Cortex of kidney (tissue), 1 donor: ENCODE measurements at places on chromosomes 16 and 17.

DNA sequence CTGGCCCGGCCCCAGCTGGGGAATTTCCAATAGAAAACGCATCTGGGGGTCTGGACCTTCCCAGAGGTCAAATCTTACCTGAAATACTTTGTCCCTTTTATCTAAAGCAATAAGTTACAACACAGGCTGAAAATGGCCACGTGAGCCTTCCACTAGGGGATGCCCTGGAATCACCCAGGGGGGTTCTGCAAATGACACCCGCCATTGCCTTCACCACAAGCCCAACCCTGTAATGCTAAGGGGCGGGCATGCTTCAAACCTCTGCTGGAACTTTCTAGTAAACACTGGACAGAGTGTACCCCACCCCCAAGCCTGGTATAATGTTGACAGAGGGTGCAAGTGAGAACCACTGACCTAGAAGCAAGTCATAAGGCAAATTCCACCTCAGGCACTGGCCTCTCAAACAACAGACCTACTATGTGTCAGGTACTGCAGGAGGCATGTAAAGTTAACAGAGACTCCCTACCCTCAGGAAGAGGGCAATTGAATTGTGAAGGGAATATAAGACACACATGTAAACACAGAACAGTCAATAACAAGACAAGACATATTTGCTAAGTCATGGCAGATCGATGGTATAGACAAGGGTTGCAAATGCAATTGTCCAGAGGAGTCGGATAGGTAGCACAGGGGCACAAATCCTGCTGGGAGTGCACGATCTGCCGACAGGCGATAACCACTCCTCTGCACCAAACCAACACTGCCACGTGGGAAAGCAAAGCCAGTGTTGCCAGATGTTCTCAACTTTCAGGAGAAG, 59.0 kb downstream of the ARHGAP17 start:
- no peak for DNase-seq

- DNase-seq: no peak
Measured at GRCh38 chr17:76381633-76382350, 2.6 kb upstream of the SPHK1 start.

DNA sequence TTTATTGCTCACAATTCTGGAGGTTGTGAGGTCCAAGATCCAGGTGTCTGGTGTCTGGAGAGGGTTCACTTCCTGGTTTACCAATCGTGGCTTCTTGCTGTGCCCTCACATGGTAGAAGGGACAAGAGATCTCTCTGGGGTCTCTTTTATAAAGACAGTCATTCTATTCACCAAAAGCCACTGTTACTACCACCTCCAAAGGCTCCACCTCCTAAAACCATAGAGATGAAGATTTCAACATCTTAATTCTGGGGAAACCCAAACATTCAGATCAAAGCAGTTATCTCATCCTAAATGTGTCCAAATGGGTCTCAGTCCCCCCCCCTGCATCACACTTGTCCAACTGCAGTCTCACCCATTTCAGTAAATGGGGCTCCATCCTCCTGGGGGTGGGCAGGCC, 132.9 kb upstream of the XYLT1 start:
- no peak for DNase-seq

DNA sequence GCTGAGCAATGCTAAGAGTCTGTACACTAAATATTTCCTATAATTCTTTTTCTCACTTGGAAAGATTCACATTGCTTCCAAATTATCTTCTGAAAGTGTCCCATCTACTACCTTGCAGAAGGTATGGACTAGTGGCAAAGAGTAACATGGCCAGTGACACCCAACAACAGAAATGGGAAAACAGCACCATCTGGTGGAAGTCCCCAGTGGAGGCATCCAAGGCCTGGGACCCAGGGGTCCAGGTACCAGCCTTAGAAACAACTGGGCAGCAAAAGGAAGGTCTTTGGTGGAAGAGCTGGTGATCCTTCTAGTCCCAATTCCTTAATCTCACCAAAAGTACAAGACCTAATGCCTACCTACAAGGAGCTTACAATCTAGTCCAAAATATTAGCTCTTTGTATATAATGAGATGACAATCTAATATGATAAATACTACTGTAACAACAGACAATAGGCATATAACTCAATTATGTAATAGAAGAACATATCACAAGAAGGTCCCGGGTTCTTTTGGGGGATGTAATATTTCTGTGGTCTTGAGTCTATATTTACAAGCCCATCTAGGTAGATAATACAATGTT, 55.3 kb downstream of the SKAP1 start:
- no peak for DNase-seq

DNA sequence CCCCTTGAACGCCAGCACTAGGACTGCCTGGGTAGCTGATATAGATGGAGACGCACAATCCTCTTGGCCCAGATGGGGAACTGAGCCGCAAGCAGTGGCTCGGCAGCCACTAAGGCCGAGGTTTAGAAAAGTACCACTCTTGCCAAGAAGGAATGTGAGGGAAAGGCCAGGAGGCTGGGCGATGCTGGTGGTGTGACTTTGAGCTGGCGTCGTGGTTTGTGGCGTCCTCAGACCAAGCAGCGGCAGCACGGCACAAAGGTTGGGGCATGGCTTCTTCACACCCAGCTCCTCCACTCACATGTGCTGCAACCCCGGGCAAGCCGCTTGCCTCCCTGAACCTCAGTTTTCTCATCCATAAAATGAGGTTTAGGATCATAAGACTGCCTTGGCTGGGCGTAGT, 15.6 kb downstream of the DCAKD start:
- DNase-seq: no peak

DNA sequence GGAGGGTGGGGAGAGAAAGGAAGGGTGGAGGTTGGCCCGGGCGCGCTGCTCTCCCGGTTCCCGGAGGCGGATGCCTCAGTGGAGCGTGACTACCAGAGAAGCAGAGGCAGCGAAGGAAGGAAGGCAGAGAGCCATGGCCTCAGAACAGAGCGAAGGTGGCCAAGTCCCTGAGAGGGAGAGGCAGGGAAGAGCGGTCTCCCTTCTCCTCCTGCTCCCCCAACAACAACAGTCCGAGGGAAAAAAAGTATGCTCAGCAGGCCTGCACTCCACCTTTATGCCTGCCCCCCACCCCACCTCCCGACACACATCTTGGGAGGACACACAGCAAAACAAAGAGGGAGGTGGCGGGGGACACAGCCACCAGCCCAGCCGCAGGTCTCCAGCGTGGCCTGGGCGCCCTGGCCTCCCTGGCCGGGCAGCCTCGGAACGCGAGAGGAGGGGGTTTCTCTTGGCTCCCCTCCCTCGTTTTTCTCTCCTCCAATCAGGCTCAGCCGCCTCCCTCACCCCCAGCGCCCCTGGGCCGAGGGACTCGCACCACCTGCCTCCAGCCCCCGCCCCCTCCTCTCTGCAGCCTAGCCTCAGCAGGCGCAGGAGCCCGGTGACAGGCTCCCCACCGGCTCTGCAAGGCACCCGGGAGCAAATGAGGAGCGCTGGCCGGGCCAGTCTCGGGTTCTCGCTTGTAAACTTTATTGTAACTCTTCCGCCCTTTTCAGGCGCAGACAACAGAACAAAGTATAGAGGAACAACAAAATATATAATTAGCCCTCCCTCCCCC, 1.1 kb upstream of the HOXB7 start:
- DNase-seq: no peak

GRCh38 chr17:51734976-51735375, 423.5 kb downstream of the CA10 start:
- no peak for DNase-seq

DNA sequence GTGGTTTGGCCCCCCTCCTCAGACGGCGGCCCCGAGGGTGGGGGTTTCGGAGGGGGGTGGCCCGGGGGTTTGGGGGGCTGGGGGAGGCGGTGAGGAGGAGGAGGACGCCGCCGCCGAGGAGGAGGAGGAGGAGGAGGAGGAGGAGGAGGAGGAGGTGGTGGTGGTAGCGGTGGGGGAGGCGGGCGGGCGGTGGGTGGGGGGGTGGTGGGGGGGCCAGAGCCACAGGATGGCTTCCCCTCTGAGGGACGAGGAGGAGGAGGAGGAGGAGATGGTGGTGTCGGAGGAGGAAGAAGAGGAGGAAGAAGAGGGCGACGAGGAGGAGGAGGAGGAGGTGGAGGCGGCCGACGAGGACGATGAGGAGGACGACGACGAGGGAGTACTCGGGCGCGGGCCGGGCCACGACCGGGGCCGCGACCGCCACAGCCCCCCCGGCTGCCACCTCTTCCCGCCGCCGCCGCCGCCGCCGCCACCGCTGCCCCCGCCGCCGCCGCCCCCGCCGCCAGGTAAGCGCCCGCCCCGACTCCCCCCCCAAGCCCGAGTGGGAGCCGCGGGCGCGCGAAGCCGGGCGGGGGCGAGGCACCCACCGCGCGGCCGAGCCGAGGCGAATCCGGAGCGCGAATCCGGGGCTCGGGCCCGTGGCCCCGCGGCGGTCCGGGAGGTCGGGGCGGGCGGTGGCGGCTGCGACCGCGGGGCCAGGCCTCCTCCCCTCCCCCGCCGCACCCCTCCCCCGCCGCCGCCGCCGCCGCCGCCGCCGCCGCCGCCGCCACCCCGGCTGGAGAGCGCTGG, 3.8 kb upstream of the CHD3 start:
- no peak for DNase-seq

- no peak for DNase-seq
Measured at GRCh38 chr17:60079401-60080243, 901 bp upstream of the HEATR6 start.

- no peak for DNase-seq
Measured at GRCh38 chr17:47358652-47359051, 34.9 kb downstream of the EFCAB13 start.

GRCh38 chr17:50977487-50978159, 111.5 kb upstream of the TOB1 start:
- DNase-seq: no peak

GRCh38 chr16:77842468-77842867, 54.1 kb downstream of the VAT1L start:
- DNase-seq: no peak

DNA sequence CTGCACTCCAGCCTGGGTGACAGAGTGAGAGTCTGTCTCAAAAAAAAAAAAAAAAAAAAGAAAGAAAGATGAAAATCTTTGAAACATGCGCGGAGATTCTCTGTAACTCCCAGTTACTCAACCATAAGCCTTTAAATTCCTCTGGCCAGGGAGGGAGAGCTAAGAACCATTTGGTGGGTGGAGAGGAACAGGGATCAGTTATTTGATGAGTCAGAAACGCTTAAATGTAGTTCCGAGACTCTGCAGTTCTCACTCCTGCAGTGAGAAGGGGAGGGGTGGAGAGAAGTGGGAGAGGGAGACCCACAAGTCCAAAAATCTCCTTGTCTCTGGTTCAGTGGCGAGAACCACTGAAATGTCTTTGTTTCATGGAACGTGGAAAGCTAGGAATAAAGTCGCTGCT, 266.7 kb downstream of the SOX9 start:
- DNase-seq: no peak

DNA sequence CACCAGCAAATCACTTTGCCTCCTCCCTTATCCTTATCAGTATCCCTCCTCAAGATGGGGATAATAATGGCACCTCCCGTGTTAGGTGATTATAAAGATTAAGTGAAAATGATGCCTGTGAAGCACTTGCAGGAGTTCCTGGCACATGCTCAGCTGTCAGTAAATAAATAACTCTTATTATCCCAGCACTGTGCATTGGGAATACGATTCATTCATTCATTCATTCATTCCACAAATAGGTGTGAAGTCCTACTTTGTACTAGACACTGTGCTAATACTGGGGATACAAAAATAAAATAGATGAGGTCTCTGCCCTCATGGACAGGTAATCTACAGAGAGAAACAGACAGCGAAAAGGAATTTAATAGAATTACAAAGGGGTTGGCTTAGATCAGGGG, 2.0 kb downstream of the XYLT2 start:
- no peak for DNase-seq

- no peak for DNase-seq
Measured at GRCh38 chr17:57612202-57613071, 132.7 kb downstream of the CCDC182 start.

GRCh38 chr17:41071606-41072360, 6.1 kb upstream of the KRTAP2-4 start:
- DNase-seq: no peak

DNA sequence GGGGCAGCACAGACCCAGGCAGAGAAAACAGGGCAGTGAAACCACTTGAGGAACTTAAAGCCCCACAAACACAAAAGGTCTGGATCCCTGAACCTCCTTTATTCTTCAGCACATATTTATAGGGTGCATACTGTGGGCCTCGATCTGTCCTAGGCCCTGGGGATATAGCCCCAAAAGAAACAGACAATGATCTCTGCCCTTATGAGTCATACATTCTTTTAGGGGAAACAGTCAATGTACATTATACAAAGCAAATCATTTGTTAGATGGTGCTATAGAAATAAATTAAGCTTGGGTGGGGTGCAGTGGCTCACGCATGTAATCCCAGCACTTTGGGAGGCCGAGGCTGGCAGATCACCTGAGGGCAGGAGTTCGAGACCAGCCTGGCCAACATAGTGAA, 10.0 kb upstream of the HES7 start:
- DNase-seq: no peak

- DNase-seq: no peak
Measured at GRCh38 chr16:15523939-15524338, 89.6 kb downstream of the BMERB1 start.

DNA sequence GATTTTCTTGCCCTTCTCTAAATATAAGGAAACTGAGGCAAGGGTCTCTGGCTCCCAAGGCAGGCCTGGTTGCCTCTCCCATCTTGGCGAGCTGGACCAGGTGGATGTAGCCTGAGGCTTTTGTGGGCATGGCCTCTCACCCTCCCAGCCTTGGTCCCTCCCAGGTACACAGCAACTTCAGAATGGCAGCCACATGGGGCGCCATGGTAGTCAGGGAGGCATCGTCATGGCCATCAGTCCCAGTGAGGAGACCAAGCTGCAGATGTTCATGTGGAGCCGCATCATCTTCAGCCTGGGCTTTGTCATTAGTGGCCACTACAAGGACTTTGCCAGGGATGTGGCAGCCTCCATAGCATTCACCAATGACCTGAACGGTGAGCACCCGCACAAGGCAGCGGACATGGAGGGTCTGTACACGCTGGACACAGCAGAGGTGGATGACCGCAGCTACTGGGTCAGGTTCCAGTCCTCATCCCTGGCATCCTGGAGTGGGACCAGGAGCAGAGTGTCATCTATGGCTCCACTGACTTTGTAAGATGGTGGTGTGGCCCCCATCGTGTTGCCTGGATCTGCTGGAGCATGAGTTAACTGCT, 165.8 kb upstream of the ZNF267 start:
- no peak for DNase-seq

DNA sequence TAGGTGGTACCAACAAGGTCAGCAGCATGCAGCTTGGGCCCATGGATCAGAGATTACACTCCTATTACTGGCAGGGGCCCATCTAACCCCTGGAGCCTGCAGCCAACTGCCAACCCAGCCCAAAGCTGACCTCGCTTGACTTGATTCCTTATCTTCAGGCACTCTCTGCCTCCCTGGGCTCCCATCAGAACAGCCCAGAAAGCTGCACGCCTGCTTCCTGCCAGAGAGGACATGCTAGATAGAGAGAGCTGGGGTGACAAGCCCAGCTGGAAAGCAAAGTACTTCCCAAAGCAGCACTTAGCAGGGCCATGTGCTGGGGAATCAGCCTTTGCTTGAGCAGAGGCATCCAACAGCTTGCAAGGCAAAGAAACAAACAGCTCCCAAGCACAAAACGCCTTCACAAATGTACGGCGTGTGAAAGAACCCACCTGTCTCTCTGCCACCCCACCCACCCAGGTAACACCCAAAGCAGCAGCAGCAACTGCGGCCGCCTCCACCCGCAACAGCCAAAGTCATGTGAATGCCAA, 74.2 kb upstream of the NLK start:
- DNase-seq: no peak
